ENCODE measurements at places on chromosomes 16 and 17.

GRCh38 chr16:72637306-72637705 is 410.6 kb downstream of the ZFHX3 start:
- DNase-seq, result no peak

DNA sequence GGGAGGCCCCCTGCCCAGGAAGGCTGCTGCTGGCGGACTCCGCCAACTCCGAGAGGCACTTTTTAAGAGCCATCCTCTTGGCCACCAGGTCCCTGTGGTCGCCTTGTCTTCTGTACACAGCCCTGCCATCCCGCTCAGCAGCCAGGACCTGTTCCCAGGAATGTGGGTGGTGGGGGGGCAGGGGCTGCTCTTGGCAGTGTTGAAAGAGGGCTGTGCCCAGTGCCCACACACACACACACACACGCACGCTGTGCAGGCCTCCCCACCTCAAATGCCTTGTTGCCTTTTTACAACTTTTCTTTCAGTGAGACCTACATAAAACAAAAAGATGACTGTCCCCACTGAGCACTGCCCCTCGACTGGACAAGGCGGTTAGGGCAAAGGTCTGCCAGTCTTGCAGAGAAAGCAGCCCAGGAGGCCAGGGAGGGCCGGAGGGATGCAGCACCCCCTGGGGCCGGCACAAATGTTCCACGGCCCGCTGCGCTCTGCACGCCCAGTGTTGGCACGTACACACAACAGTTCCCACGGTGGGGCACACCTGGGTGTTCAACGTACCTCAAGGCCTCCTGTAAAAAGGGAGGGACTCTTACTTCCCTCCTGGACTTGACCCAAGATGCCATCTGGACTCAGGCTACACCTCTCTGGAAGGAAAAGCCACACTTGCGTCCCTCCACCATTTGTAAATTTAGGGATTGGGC is 18.5 kb upstream of the PITPNA start:
- no peak for DNase-seq

DNA sequence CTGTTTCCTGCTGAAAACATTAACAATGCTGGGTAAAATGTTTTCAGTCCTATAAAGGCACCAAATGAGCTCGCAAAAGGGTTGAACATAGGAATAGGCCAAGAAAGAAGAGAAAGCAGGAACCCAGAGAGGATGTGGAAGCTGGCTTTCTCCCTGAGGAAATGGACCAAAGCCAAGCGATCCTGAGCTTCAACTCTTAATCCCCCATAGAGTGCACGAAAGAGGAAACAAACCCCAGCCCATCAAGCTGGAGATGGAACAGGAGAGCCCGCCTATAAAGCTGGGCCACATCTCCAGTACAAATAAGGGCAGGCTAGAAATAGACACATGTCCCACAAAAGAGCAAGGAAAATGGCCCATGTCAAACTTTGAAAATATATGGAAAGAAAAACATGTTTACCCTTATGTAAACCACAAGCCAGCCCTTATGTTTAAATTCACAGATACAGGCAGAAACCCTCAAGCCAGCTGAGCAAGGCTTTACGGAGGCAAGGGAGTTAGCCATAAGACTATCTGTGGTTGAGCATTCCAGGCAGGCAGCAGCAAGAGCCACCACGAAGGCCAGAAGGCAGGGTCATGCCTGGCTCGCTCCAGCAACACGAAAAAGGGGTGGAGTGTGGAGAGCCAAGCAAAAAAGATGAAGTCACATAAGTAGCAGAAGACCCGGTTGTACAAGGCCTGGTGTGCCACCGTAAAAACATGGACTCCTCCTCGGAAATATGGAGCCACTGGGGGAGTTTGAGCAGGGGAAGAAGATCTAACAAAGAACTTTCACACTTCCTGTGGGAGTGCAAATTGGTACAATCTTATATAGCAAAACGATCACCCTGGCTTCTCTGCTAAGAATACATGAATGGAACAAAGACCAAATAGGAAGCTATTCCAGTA is 27.8 kb downstream of the COPRS start:
- no peak for DNase-seq

GRCh38 chr16:58027916-58028455 is 2.4 kb downstream of the MMP15 start:
- no peak for DNase-seq

GRCh38 chr16:51129105-51129504 is 22.0 kb downstream of the SALL1 start:
- DNase-seq, result no peak

- no peak for DNase-seq
Measured at GRCh38 chr17:7997186-7997585, 5.2 kb upstream of the GUCY2D start.

GRCh38 chr17:6139447-6139832 is 69.3 kb downstream of the WSCD1 start:
- DNase-seq, result no peak

GRCh38 chr17:20930081-20930760 is 112.6 kb downstream of the USP22 start:
- no peak for DNase-seq

- DNase-seq, result no peak
Measured at GRCh38 chr17:47884905-47885730, 10.9 kb upstream of the SP2 start.

DNA sequence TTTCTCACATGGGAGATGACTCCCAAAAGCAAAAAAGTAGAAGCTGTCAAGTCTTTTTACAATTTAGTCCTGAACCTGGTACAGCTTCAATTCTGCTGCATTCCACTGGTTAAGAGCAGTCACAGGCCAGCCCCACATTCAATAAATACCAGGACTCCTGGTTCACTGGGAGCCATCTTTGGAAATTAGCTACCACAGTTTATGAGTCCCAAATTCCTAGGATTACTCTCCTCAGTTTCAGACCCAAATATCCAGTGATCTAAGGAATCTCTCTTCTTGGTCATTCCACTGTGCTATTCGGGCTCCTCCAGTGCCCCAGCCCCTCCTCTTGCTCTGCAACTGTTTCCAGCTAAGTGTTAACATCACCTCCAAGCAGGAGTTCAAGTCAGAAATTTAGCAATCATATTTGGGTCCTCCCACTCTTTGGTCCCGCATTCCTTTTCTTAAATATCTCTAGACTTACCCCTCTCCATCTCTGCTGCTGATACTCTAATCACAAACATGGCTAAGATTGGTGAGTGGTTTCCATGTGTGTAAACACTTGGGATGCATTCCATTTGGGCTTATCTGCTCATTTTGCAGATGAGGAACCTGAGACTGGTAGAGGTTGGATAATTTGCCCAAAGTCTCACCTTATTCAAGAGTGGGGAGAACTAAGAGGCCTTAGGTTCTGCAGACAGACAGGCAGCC is 9.6 kb upstream of the WIPF2 start:
- DNase-seq, result no peak

DNA sequence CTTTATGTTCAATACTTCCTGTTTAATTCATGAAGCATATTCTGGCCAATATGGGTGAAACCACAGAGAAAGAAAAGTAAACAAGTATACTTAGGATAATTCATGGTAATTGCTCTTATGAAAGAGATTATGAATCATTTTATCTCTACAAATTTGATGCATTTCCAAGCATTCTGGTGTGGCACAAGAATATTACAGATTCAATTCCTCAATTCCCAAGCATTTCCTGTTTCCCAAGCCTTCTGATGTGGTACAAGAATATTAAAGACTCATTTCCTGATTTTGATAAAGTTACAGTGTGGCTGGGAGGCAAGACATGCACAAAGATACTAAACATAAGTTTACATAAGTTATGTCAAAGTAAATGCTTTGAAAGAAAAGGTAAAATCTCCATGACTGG is 126.1 kb upstream of the NUDT7 start:
- DNase-seq, result no peak

DNA sequence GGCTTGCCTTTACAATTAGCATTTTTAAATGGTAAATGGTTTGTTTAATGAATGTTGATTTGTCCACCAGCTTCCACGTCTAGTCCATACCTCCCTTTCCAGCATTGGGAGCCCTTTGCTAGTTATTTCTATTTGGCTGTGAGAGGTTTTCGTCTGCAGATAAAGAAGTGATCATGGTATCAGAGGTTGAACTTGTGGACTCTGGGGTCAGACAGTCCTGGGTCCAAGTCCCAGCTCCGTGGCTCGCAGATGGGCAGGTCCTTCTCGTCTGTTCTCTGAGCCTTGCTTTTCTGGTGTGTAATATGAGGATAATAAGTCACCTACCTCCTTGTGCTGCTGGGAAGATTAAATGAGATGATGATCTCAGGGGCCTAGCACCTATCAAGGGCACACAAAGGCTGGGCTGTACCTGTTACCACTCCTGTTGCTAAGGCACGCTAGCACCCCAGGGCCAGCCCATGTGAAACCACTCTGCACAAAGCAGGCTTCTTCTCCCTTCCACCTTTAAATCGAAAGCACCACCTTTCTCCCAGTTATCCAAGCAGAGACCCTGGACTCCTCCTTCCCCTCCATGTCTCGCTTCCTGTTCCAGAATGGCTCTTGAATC is 103.9 kb downstream of the GNAO1 start:
- no peak for DNase-seq

GRCh38 chr17:28812748-28813377 is 29.7 kb downstream of the FAM222B start:
- peak; percentile 87 for DNase-seq

DNA sequence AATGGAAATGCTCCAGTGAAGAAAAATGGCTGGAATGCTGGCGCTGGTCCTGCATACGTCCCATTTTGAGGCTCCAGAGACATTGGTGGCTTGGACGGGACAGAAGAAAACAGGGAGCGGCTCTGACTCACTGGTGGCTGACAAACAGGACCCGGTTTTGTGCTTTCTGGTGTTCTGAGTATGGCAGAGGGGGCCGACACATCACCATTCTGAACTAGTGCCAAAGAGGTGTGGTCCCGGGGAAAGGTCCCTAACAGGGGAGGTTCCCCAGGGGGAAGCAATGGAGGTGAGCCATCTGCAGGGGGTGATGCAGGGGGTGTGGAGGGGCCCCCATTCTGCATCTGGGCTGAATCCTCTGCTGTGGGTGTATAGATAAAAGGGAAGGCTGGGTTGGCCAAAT is 8.3 kb downstream of the ANKRD40 start:
- no peak for DNase-seq

GRCh38 chr16:67541391-67542263 is 13.0 kb downstream of the RIPOR1 start:
- DNase-seq, result no peak
